ENCODE measurements at places on chromosomes 5 and 9.

- DNase-seq: no peak
These were observed 175.3 kb downstream of the DAB2IP start for GRCh38 chr9:121826711-121827110.

DNA sequence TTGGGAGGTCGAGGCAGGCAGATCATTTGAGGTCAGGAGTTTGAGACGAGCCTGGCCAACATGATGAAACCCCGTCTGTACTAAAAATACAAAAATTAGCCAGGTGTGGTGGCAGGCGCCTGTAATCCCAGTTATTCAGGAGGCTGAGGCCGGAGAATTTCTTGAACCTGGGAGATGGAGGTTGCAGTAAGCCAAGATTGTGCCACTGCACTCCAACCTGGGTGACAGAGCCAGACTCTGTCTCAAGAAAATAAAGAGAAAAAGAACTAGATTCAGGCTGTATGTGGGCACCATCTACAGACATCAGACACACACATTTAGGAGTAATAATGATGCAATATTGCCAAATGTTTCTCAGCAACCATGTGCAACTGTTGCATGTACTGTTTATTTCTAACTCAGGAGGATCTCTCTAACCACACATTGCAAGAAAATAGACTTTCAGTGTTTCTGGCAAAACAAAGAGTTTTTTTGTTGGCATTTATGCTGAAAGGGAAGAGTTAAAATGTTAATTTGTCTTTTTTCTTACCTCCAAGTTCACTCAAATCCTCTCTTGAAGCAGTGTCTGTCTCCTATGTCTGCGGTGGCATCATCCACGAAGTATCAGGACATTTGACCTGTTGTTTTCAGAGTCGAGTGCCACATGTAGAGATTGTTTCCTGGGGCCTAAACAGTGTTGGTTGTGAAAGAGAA lies 5.1 kb upstream of the ORM1 start:
- peak; percentile 42 for DNase-seq

GRCh38 chr9:135077497-135078200 lies 9.8 kb upstream of the OLFM1 start:
- no peak for DNase-seq

- no peak for DNase-seq
These were observed 53.3 kb upstream of the CTSL start for GRCh38 chr9:87672586-87672985.

Data from CD14-positive monocyte (primary cell).